PC-3 (cell line): ENCODE measurements at places on chromosomes 3 and 15.
A peak's percentile ranks its signal among the peaks of the same experiment; 100 is the strongest.

- no peak for DNase-seq
These were observed 7.9 kb downstream of the RAP2B start for GRCh38 chr3:153169793-153170383.

DNA sequence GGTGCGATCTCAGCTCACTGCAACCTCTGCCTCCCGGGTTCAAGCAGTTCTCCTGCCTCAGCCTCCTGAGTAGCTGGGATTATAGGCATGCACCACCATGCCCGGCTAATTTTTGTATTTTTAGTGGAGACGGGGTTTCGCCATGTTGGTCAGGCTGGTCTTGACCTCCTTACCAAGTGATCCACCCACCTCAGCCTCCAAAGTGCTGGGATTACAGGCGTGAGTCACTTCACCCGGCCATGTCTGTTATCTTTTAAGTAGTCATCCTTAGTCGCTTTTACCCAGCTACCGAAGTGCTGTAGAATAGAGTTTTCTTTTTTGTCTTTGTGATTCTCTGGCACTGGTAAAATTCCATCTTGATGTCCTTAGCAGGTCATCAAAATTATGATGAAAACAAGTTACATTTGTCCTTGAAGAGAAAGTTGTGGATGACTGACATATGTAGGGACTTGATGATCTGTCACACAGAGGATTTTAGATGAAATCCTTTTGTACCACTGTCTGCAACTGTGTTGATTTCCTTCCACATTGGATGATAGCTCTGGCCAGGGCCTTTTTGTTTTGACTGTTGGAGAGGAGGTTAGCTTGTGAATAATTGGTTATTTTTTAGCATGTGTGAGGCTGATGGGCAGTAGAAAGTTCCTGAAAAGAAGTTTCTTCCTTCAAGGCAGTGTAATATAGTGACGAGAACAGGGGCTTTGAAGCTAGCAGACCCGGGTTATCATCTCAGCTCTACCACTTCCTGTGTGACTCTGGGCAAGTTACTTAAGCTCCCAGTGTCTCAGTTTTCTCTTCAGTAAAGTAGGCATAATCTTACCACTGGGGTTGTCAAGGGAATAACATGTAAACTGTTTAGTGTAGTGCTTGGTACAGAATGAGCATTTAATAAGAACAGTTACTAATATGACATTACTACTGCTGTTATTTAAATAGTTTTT lies 18.8 kb downstream of the ATG7 start:
- DNase-seq = peak; percentile 38

DNA sequence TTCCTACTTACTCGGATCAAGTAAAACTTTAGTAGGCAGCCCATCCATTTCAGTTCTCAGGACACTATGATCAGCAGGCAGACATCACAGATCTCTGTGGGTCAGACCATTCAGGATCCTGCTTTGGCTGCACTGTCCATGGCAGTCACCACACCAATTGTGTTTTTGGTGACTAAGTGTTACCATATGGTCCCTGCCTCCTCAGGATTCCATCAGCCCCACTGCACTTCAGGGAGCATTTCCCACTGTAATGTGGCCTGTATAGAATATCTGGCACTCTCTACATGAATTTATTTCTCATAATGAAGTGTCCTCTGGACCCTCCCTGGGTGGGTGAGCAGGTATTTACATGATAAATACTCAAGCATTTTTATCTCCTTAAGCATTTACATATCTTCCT lies 41.3 kb downstream of the ZNF445 start:
- DNase-seq = no peak

DNA sequence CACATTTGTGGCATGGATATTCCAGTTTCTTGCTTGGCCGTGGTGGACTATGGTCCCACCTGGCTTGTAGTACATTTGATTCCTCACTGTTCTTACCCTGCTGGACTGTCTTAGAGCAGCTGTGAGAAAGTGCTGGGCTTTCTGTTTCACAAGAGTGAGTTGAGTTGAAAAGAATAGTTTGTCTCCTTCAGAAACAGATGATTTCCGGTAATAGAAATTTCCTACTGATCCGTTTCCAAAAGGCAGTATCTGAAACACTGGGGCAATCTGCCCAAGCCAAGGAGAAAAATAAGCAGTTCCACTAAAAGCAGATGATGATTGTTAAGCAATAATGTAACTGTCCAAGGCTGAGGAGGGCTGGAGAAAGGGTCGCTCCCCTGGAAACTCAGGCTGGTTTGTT lies 96.0 kb downstream of the SUCLG2 start:
- no peak for DNase-seq

DNA sequence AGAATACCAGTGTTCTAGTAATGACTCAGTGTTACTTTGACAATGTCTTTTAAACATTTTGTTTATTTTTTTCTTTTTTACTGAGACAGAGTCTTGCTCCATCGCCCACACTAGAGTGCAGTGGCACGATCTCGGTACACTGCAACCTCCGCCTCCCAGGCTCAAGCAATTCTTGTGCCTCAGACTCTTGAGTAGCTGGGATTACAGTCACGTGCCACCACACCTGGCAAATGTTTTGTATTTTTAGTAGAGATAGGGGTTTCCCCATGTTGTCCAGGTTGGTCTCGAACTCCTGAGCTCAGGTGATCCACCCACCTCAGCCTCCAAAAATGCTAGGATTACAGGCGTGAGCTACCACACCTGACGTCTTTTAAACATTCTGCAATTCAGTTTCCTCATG lies 15.7 kb downstream of the AQR start:
- DNase-seq = no peak

DNA sequence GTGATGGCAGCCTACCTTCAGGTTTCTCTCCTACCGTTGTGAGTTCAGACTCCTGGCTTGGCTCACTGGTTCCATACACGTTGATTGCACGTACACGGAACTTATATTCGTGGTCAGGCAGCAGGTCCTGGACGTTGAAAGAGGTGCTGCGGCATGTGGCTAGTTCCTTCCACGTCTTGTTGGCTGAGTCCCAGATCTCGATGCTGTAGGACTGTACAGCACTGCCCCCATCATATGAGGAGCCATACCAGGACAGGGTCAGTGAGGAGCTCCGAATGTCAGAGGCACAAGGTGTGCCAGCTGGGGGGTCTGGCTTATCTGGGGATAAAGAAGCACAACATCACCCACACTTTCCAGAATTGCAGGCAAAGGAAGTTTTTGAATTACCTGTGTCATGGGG lies 72.3 kb upstream of the HACD2 start:
- DNase-seq = no peak

- peak; percentile 81 for DNase-seq
These were observed at the start of gene IGF2BP2 for GRCh38 chr3:185825006-185825638. TSS of gene IGF2BP2 (minus strand) at chr3:185825042. CDS start at chr3:185824960, 82 bp downstream.

- no peak for DNase-seq
These were observed 124.2 kb downstream of the TMCO5A start for GRCh38 chr15:38058596-38059075.

GRCh38 chr3:183227586-183227985 lies 25.5 kb upstream of the B3GNT5 start:
- no peak for DNase-seq

GRCh38 chr15:29596266-29596665 lies 226.0 kb downstream of the TJP1 start:
- peak; percentile 52 for DNase-seq

DNA sequence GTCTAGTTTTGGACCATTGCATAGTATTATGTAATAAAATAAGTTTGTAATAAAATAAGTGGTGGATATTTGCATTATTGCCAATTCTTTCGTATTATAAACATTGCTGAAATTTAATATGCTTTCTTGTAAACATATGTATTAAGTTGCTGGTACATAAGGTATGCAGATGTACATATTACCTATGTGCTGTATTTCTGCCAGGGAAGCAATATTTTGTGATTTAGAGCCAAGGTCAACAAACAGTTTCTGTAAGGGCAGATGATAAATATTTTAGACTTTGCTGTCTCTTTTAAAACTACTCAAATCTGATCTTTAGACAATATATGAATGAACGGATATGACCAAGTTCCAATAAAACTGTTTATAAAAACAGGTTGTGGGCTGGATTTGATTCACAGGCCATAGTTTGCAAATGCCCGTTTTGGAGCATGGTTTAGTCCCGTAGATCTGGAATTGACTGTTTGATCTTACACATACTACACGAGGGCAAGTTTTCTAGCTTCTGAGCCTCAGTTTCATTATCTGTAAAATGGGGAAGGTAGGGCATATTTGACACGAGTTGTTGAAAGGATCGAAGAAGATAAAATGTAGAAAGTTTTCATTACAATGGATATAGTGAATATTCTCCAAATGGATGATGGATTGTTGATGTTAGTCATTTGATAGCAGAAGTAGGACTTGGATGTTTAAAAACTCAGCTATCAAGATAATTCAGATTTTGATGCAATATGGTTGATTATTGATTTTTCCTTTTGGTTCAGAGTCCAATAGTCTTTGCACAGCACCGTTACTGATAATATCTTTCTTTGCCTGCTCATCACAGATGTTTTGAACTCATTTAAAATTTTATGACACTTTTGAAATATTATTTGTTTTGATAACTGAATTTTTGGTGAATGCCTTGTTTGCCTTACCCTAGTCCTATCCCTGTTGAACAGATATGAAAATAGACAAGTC lies 394.6 kb downstream of the FEZF2 start:
- DNase-seq = no peak

DNA sequence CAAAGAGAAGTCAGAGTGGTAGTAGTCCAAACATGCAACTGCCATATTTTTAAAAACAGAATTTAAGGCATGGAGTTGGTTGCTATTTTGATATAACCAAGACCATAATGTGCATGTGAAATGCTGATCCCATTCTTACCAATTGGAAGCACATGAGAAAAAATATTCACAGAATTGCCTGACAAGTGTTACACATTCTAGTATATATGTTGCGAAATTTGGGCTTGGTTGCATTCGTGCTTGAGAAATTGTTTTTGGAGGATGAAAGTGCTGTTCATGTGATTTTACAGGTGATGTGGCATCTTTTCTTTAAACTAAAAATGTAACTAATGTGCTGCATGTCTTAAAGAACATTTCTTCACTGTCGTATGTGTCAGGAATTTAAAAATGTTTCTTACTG lies 199.7 kb downstream of the CHL1 start:
- DNase-seq = no peak
